HFFc6 (cell line): ENCODE measurements at places on chromosomes 3 and 15.

DNA sequence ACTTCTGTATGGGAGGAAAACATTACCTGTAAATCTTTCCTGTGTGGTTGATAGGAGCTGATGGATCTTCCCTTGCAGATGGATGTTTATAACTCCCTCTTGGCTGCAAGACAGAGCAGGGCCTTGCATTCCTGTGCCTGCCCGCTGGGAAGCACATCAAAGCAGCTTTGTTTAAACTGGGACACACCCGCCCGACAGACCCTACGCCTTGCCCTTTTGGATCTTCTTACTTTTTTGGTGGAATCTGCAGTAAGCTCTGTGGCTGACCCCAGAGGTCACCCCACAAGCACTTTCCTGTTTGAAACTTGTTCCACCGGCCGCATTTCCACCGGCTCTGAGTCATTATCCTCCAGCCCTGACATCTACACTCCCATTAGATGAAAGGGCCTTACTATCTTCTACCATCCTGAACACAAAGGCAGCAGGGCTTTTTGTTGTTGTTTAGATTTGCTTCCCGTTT is 244.1 kb upstream of the STT3B start:
- DNase-seq: peak; percentile 41
- H3K36me3 ChIP-seq: no peaks in the 10 kb centered on the region
- peaks cover 26% of the 10 kb centered on the region for H3K4me1 ChIP-seq
- H3K27me3 ChIP-seq: peaks cover 3% of the 10 kb centered on the region; the same call in 1 of the 2 replicates

GRCh38 chr15:62119227-62119864 is 45.7 kb downstream of the C2CD4B start:
- H3K4me1 ChIP-seq: peaks cover 26% of the 10 kb centered on the region
- H3K27ac ChIP-seq: peak overlapping the region; percentile 93
- peak; percentile 96 for DNase-seq
- peak overlapping the region; percentile 84 for H3K4me3 ChIP-seq
- H3K36me3 ChIP-seq: no peaks in the 10 kb centered on the region
- no peaks in the 10 kb centered on the region for H3K27me3 ChIP-seq

DNA sequence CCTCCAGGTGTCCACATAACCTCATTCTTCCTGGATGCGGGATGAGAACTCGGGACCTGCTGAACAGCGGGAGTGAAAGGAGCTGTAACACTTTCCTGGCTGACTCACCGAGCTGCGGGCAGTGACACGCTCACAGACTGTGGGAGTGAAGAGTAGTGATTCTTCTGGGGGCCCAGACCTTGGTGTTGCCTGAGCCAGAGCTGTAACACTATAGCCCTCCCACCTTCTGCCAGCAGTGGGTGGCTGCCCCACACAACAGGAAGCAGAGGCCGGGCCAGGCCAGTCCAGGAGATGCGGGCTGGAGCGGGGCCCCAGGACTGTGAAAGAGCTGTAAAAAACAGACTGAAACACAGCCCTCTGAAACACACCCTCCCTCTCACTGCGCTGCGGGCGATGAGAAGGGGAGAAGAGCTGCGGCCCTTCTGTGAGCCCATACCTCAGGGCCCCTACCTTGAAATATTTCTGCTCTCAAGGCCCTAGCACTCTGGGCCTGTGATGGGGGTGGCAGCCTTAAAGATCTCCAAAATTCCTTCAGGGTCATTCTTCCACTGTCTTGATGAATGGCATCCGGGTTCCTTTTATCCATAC is 464.0 kb upstream of the CCDC54 start:
- H3K4me3 ChIP-seq: no peak overlapping the region
- H3K36me3 ChIP-seq: no peaks in the 10 kb centered on the region
- no peaks in the 10 kb centered on the region for H3K4me1 ChIP-seq

GRCh38 chr3:14461748-14462324 is 59.4 kb downstream of the SLC6A6 start:
- H3K4me3 ChIP-seq: no peak overlapping the region
- no peak overlapping the region; the same call in 1 of the 2 replicates for H3K27ac ChIP-seq
- H3K27me3 ChIP-seq: peaks cover 6% of the 10 kb centered on the region

GRCh38 chr15:84570164-84570735 is 30.6 kb upstream of the ZSCAN2 start:
- peak overlapping the region; percentile 90 for H3K27ac ChIP-seq
- DNase-seq: peak; percentile 16
- peaks cover 4% of the 10 kb centered on the region for H3K27me3 ChIP-seq
- H3K4me1 ChIP-seq: peaks cover 30% of the 10 kb centered on the region
- peak overlapping the region; percentile 89 for H3K4me3 ChIP-seq

GRCh38 chr15:39919748-39920509 is at the start of gene GPR176:
TSS of gene GPR176 (minus strand) at chr15:39920266. CDS start at chr15:39920026, 240 bp downstream.
- H3K4me3 ChIP-seq: peak within 1 kb of the TSS; percentile 93
- H3K27ac ChIP-seq: peak within 1 kb of the TSS; percentile 96
- peaks cover 57% of the 10 kb centered on the region for H3K4me1 ChIP-seq
- H3K27me3 ChIP-seq: peaks cover 2% of the 10 kb centered on the region; the same call in 1 of the 2 replicates
- DNase-seq: peak; percentile 82
- H3K36me3 ChIP-seq: peaks cover 37% of the 10 kb centered on the region
